GM23338 (cell line): ENCODE measurements at places on chromosomes 12 and 14. TPM values are rescaled to one million over a fixed set of nuclear protein-coding genes. Genes with fewer than 3 reads are reported as not detected.

DNA sequence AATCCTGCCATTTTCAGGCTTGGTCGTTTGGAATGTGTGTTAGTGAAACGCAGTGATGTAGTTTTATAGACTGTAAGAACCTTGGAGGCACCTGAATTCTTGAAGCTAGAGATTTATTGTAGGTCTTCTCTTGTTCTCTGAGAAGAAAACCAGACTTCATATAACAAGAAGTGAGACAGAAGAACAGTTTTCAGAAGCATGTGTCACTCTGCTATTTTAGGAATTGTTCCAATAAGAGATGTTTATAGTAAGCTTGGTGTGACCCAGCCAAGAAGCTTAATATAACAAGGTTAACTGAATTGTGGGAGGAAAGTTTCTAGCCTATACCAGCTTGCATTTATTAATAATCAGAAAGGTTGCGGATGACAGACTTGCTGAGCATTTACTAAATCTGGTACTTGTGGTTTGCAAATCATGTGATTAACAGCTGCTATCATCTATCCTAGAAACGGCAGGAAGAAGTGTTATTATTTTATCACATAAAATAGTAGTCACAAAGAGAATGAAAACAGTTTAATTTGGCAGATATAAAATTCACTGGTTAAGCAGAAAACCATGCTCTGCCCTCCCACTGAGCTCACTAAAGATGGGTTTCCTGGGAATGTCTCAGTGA lies 49.2 kb upstream of the BCAT1 start:
- DNase-seq, result no peak

DNA sequence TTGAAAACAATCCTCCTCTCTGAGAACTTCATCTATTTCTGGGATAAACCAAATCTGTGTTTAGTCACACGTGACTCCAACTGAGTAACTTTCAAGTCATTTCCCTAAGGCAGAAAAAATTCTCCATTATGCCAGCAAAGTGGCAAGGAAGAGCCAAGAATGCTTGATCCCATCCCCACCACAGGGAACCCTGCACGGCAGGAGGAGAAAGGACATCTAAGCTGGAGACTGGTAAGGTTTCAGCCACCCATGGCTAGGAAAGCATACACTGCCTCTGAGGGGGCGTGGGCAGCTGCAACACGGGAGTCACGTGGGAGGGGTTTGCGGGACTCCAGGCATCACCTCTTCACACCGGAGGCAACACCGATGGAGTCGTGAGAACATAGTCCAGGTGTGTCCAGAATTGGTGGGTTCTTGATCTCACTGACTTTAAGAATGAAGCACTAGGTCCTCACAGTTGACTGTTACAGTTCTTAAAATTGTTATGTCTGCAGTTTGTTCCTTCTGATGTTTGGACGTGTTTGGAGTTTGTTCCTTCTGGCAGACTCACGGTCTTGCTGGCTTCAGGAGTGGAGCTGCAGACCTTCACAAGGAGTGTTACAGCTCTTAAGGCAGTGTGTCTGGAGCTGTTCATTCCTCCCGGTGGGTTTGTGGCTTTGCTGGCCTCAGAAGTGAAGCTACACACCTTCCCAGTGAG lies 2.7 kb upstream of the SIVA1 start:
- DNase-seq, result no peak

- no peak for DNase-seq
Observed at GRCh38 chr14:69624136-69624535, 12.7 kb downstream of the SUSD6 start.

- DNase-seq, result no peak
Observed at GRCh38 chr12:52193991-52194390, 2.2 kb upstream of the KRT80 start.

DNA sequence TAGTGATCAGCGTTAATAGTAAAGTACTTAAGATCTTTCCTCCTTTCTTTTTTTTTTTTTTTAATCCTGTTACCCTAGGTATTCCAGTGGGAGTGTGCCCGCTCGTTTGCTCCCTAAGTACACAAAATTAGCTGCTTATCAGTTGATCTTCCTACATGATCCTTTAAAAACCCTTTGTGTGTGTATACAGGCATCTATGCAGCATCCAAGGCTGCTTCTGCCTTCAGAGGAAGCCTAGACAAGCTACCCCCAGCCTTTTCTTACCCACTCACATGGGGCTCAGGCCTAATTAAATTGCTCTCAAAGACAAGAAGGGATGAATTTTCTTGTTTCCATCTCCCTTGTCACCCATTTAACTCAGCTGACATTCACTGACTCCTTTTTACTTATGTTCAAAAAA lies 343.4 kb upstream of the LMO3 start:
- peak; percentile 2 for DNase-seq

DNA sequence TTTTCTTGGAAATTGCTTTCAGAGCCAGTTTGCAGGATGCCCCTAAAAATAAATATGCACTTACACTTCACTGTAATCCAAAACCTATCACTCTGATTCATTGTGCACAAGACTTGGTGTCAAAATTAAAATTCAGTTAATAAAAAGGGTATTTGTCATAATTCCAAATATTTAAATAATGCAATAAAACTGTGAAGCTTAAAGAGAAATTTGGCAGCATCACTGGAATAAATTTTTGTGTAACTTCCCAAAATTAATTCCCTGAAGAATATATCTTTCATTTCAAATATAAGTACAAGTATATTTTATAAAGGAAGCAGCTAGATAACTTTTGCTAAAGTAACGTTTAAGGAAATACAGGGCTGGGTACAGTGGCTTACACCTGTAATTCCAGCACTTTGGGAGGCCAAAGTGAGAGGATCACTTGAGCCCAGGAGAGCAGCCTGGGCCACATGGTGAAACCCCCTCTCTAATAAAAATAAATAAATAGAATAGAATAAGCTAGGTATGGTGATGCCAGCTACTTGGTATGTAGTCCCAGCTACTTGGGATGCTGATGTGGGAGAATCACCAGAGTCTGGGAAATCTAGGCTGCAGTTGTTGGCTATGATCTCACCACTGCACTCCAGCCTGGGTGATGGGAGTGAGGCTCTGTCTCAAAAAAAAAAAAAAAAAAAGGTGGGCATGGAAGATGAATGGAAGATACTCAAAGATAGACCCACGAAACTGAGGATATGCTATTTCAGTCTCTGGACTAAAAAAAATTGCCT lies 233.8 kb downstream of the FBXL14 start:
- no peak for DNase-seq

APOF gene
- not detected in 2 replicates for polyA plus RNA-seq

DNA sequence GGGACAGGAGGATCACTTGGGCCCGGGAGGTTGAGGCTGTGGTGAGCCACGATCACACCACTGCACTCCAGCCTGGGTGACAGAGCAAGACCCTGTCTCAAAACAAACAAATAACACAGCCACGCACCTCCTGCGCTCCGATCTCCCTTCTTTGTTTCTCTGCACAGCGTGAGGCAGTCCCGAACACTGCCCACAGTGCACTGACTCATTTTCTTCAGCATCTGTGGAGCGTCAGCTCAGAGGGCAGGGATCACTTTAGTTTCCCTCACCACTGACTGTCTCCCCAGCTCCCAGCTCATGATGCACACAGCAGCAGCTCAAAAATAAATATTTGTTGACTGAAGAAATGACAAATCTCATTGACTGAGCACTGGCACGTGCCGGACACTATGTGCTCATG lies 883 bp upstream of the MYL2 start:
- DNase-seq, result no peak

DNA sequence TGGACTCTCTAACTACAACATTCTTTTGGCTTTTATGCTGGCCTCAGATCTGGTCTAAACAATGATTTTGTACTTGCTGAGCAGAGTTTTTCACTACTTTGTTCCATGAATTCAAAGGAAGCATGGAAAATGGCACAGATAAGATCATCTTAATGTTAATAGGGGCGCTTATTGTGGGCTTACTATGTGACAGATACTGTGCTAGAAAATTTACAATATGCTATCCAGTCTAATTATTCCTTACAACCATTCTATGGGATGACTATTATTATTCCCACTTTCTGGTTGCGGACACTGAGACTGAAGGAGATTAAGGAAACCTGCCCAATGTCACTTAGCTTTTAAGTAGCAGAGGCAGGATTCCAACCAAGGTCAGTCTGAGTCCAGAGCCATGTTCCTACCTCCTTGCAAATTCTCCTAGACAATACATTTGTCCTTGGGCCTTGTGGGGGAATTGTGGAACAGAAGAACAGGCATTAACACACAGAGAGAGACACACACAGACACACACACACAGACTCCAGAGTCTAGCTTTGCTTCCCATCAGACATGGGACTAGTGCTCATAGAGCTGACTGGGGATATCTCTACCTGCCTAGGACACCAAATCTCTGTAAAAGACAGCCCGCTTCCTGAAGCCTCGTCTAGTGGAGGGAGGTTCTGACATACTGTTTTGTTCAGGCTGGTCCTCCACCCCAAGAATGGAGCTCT lies 107.7 kb downstream of the SLC38A1 start:
- no peak for DNase-seq

GRCh38 chr14:104528496-104528895 lies 51.1 kb upstream of the C14orf180 start:
- no peak for DNase-seq

- no peak for DNase-seq
Observed at GRCh38 chr12:92403210-92404175, 257.8 kb upstream of the BTG1 start.

GRCh38 chr12:39227218-39227617 lies 215.7 kb downstream of the KIF21A start:
- DNase-seq, result no peak

- DNase-seq, result no peak
Observed at GRCh38 chr14:69593018-69593677, 18.2 kb upstream of the SUSD6 start.

DNA sequence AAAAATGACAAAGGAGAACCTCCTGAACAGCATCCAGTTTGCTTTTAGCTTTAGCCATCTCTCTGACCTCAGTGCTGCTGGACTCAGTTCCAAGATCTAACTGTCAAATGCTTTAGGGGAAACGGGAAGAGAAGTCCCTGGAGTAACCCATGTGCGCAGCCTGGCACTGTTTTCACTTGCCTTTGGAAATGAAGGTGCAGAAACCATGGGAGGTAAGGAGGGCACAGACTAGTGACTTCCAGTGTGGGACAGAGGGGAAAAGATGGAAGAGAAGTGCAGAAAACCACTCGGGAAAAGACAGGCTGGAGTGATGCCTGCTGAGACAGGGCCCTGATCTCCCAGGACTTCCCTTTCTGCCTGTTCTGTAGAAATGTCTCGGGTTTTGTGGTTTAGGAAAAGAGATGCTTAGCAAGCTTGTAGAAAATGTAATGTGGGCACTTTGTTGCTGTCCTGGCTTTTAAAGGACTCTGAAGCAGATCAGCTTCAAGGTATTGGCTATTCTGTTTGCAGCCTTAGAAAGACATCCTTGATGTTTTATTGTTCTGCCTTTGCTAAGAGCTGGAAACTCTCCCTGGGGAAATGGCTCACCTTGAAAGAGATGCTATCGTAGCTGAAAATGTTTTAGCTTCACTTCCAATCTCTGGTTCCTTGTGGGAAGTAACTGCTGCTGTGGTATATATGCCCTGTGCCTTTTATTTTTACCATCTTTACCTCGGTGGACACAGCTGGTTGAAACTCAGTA lies 124.6 kb upstream of the HIF1A start:
- no peak for DNase-seq

GRCh38 chr12:50524621-50525020 lies 19.8 kb downstream of the DIP2B start:
- DNase-seq, result no peak

DNA sequence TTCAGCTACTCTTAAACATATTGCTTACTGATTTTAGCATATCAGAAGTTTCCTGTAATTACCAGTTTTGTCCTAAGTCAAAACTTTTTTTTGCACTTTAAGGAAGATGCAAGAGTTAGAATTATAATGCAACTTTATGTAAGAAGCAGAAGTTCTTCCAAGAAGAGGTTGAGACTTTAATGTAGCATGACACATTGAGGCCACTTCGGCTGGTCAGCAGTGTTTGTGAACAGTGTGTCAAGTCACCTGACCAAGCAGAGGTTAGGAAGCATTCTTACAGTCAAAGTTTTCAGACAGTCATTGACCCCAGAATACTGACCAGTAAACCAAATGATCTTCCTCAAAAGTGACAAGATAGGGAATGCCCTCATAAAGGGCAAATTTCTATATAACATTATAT lies 15.2 kb downstream of the FGFR1OP2 start:
- no peak for DNase-seq

- peak; percentile 37 for DNase-seq
Observed at GRCh38 chr12:130514149-130514551, 176.5 kb downstream of the PIWIL1 start.

DNA sequence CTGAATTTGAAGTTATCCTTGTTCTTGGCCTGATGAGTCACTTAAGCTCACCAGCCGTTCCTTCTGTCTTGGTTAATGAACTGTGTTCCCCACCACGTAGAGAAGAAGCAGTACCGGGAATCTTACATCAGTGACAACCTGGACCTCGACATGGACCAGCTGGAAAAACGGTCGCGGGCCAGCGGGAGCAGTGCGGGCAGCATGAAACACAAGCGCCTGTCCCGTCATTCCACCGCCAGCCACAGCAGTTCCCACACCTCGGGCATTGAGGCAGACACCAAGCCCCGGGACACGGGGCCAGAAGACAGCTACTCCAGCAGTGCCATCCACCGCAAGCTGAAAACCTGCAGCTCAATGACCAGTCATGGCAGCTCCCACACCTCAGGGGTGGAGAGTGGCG lies 68.2 kb downstream of the FRMD6 start:
- DNase-seq, result no peak

GRCh38 chr12:9221483-9221882 lies 13.3 kb upstream of the PZP start:
- no peak for DNase-seq

DNA sequence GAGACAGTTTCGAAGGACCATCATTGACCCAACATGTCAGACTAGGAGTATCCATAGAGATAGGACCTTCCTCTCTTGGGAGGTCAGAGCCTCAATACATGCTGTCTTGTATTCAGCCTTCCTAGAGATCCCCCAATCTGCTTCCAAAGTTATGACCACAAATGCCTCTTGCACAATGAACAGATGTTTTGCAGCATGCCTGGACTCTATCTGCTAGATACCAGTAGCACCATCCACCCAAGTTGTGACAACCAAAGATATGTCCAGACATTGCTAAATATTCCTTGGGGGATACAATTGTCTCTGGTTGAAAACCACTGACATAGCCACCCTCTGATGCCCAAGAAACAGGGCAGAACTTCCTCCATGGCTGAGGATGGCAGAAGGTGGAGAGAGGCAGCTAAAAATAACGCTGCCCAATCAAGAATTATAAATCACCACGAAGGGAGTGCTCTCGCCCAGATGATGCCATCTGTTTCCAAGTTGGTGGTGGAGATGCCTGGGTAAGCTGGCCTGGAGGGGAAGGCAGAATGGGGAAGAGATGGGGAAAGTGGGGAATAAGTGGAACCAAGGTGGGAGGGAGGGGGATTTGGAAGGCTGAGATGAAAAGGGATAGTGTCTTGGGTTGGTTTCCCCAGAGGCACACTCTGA lies 42.9 kb upstream of the NOS1 start:
- no peak for DNase-seq
